A549 treated with Mapracorat at 1 μM for 4 hours (cell line): ENCODE measurements at places on chromosomes 6 and 20. TPM values are rescaled to one million over a fixed set of nuclear protein-coding genes. Genes with fewer than 3 reads are reported as not detected.

TRIM31 gene
- 0.48 to 1.3 TPM (median 0.82 TPM) in 5 replicates for total RNA-seq

SPTLC3 gene
- 0.13 to 0.17 TPM in 2 of 5 replicates, not detected in the others for total RNA-seq

KIF25 gene
- total RNA-seq, result 0.08 TPM in 1 of 5 replicates, not detected in the others

TBX18 gene
- total RNA-seq, result 14.9 to 22.2 TPM (median 20.2 TPM) in 5 replicates

KIAA1586 gene
- 4.9 to 6.7 TPM (median 5.2 TPM) in 5 replicates for total RNA-seq
